ENCODE measurements at places on chromosomes 7 and 10. TPM values are rescaled to one million over a fixed set of nuclear protein-coding genes. Genes with fewer than 3 reads are reported as not detected.
A peak's percentile ranks its signal among the peaks of the same experiment; 100 is the strongest.

ADAM12 gene
- total RNA-seq: 361 TPM

HMX3 gene
- not detected for total RNA-seq

NPC1L1 gene
- total RNA-seq: not detected

WNT2 gene
- total RNA-seq: under 0.01 TPM

SEPTIN7 gene
- 191 TPM for total RNA-seq

OR2A12 gene
- total RNA-seq: not detected

CLDN12 gene
- 39.8 TPM for total RNA-seq

BTBD16 gene
- not detected for total RNA-seq

RP9 gene
- total RNA-seq: 10.3 TPM

MCM10 gene
- 2.4 TPM for total RNA-seq

DNA sequence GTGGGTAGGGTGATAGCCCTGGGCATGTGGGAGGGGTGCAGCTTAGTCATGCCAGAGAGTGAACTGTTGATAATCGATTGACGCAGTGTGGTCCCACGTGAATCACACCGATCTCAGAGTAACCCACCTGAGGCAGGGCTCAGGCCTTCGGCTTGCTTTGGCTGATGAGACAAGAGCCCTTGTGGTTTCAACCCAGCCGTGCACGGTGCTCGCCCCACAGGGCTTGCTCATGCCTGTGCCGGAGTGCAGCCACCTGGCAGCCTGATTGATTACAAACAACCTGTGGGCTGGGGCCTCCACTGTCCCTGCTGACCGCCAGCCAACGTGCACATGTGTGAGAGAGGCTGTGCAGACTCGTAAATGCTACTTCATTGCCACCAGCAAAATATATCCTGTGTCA, 144.9 kb upstream of the ADARB2 start:
- no peak overlapping the region for H3K4me3 ChIP-seq
- H3K27ac ChIP-seq: no peak overlapping the region
- H3K27me3 ChIP-seq: no peaks in the 10 kb centered on the region
- no peaks in the 10 kb centered on the region for H3K36me3 ChIP-seq

GRCh38 chr7:151008511-151009323, 15.6 kb downstream of the ATG9B start:
- H3K27ac ChIP-seq: no peak overlapping the region
- peaks cover under 1% of the 10 kb centered on the region for H3K27me3 ChIP-seq
- DNase-seq: peak; percentile 94
- H3K4me3 ChIP-seq: no peak overlapping the region
- H3K4me1 ChIP-seq: peaks cover 4% of the 10 kb centered on the region
- no peaks in the 10 kb centered on the region for H3K36me3 ChIP-seq

DNA sequence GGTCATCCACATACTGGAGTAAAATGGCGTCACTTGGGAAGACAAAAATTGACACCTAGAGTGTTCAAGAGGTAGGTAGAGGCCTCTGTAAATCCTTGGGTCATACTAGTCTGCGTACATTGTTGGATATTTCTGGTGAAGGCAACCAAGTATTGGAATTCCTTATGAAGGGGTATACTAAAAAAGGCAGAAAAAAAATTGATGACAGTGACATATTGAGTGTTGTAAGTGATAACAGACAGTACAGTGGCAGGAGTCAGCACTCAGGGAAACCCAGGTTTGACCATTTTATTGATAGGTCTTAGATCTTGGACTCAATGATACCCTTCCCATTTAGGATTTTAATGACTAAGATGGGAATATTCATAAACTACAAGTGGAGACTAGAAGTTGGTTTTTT, 359.1 kb upstream of the VSTM2A start:
- no peak for DNase-seq
- no peak overlapping the region for H3K27ac ChIP-seq
- H3K4me3 ChIP-seq: no peak overlapping the region
- no peaks in the 10 kb centered on the region for H3K4me1 ChIP-seq
- H3K27me3 ChIP-seq: no peaks in the 10 kb centered on the region

DNA sequence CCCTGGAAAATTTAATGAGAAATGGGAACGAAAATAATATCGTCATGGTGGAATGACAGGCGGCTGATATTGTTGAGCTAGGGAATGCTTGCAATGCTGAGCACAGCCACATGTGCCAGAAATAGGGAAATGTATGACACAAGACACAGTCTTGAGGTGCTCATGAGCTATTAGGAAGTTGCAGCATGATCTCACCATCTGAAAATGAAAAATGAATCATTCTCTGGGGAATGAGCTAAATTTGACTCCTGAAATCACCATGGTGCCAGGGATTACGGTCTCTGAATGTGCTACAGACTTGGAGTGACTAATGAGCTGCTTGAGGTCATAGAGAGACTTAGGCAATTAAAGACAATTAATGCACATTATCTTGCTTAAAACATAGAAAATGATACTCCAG, 845.0 kb downstream of the CNTNAP2 start:
- peak overlapping the region; percentile 6 for H3K4me3 ChIP-seq
- H3K36me3 ChIP-seq: no peaks in the 10 kb centered on the region
- peaks cover 10% of the 10 kb centered on the region for H3K4me1 ChIP-seq

GRCh38 chr7:8908889-8909288, 475.5 kb downstream of the NXPH1 start:
- no peak overlapping the region for H3K27ac ChIP-seq
- H3K4me1 ChIP-seq: no peaks in the 10 kb centered on the region
- no peaks in the 10 kb centered on the region for H3K27me3 ChIP-seq
- H3K4me3 ChIP-seq: no peak overlapping the region
- no peaks in the 10 kb centered on the region for H3K36me3 ChIP-seq

GRCh38 chr7:33806298-33807154, 98.8 kb upstream of the BMPER start:
- no peaks in the 10 kb centered on the region for H3K27me3 ChIP-seq
- DNase-seq: no peak
- no peaks in the 10 kb centered on the region for H3K36me3 ChIP-seq
- H3K4me1 ChIP-seq: peaks cover 40% of the 10 kb centered on the region
- no peak overlapping the region for H3K4me3 ChIP-seq

DNA sequence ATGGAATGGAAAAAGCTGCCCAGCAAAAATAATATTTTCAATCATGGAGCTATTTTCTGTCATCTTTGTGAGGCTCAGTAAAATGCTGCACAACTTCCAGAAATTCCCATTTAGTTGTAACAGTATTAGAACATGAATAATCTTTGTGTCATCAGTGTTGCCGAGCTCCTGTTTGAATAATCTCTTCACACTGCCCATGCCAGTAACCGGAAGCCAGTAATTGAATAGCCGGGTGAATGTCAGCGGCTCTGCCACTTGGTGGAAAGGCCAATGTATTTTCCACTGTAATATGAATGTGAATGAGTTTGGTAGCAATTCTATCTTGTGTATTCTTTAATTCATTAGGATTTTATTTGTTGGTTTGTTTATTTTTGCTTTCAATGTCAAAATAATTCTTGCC, 172.5 kb upstream of the INSYN2A start:
- H3K4me1 ChIP-seq: no peaks in the 10 kb centered on the region
- H3K27me3 ChIP-seq: no peaks in the 10 kb centered on the region
- no peak overlapping the region for H3K4me3 ChIP-seq
- peaks cover 7% of the 10 kb centered on the region for H3K36me3 ChIP-seq
- DNase-seq: no peak

DNA sequence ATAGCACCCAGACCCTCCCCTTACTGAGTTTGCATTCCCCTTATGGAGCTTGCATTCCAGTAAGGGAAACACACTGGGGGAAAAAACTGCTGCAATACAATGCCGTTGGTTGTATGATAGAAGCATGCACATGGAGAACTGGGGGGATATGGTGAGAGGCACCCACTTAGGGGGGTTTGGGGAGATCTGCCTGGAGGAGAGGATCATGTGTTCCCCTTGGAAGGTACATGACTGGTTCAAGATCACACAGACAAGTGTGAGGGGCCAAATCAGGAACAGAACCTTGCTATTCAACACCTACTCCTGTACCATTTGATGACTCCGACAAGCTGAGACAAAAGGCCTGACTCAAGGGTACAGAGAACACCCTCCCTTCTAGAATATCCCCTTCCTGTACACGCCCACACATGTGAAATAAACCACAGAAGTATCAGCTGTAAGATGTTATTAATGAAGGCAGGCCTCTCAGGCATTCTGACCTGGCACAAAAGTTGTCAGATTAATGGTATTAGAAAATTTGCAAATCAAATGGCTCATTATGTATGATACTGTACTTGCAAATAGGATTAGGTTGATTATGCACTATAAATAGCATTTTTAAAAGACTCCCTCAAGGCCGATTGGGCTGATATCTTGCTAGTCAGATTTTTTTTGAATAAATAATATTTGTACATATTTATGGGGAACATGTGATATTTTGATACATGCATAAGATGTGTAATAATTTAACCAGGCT, 122.2 kb downstream of the NPY start:
- H3K4me1 ChIP-seq: no peaks in the 10 kb centered on the region
- H3K36me3 ChIP-seq: no peaks in the 10 kb centered on the region
- no peak overlapping the region for H3K27ac ChIP-seq
- H3K4me3 ChIP-seq: no peak overlapping the region
- no peak for DNase-seq
- no peaks in the 10 kb centered on the region for H3K27me3 ChIP-seq

- H3K27ac ChIP-seq: no peak overlapping the region
- H3K36me3 ChIP-seq: no peaks in the 10 kb centered on the region
- no peak for DNase-seq
- H3K27me3 ChIP-seq: no peaks in the 10 kb centered on the region
- H3K4me1 ChIP-seq: no peaks in the 10 kb centered on the region
- H3K4me3 ChIP-seq: no peak overlapping the region
Observed at GRCh38 chr10:36388166-36388565, 737.2 kb upstream of the ANKRD30A start.

- no peak for DNase-seq
- H3K4me1 ChIP-seq: no peaks in the 10 kb centered on the region
- no peak overlapping the region for H3K27ac ChIP-seq
- peaks cover 98% of the 10 kb centered on the region for H3K36me3 ChIP-seq
- H3K4me3 ChIP-seq: no peak overlapping the region
- H3K27me3 ChIP-seq: no peaks in the 10 kb centered on the region
Observed at GRCh38 chr10:3159152-3159551, 13.4 kb downstream of the PITRM1 start.

- no peaks in the 10 kb centered on the region for H3K36me3 ChIP-seq
- H3K4me1 ChIP-seq: no peaks in the 10 kb centered on the region
- DNase-seq: no peak
- H3K27me3 ChIP-seq: no peaks in the 10 kb centered on the region
- no peak overlapping the region for H3K4me3 ChIP-seq
Observed at GRCh38 chr10:33818343-33818742, 483.9 kb upstream of the NRP1 start.

GRCh38 chr7:93047514-93048099, 70.2 kb downstream of the SAMD9 start:
- H3K27me3 ChIP-seq: no peaks in the 10 kb centered on the region
- peaks cover 17% of the 10 kb centered on the region for H3K4me1 ChIP-seq
- H3K4me3 ChIP-seq: no peak overlapping the region
- H3K27ac ChIP-seq: peak overlapping the region; percentile 36
- no peaks in the 10 kb centered on the region for H3K36me3 ChIP-seq

DNA sequence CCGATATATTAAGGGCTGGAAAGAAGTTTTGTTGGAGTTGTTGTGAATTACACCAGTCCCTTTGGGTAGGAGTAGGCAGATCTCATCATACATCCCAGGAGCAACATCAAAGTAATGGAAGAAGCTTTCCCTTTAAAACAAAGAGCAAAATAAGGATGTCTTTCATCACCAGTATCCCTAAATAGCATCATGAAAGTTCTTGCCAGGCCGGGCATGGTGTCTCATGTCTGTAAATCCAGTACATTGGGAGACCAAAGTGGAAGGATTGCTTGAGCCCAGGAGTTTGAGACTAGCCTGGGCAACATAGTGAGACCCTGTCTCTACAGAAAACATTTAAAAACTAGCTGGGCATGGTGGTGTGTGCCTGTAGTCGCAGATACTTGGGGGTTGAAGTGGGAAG, 38.7 kb downstream of the LRRC20 start:
- H3K27ac ChIP-seq: no peak overlapping the region
- no peaks in the 10 kb centered on the region for H3K27me3 ChIP-seq
- no peak for DNase-seq
- H3K36me3 ChIP-seq: no peaks in the 10 kb centered on the region
- no peaks in the 10 kb centered on the region for H3K4me1 ChIP-seq
- no peak overlapping the region for H3K4me3 ChIP-seq

DNA sequence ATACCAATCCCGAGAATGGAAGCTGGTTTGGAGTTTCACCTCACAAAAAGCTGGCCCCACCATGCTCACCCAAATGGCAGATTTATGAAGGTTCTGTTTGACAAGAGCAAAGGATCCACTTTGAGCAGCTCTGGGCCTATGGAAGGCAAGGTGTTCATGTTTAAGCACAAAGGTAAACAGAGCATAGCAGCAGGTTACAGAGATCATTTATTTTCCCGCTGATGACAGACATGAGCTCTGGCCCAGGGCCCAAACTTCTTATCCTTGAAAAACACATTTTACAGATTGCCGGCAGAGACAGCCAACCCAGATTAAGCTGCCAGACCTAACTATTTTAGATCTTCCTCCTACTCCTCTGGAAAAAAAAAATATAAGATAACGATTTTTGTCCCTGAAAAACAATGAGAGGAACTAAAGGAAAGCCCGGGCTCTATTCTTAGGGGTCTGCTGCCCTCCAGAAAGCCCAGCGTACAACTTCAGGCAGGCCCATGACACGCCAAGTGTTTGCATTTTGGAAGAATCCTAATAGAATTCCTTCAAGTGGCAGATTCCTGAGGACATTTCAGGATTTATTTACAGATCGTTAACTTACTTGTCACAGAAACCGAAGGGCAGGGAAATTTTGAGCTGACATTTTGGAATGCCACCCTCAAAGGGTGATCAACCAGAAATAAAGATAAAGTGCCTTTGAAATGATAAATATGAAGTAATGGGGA, 40.0 kb downstream of the SYPL1 start:
- H3K27me3 ChIP-seq: no peaks in the 10 kb centered on the region
- peaks cover 4% of the 10 kb centered on the region for H3K4me1 ChIP-seq
- no peaks in the 10 kb centered on the region for H3K36me3 ChIP-seq
- no peak overlapping the region for H3K4me3 ChIP-seq
- H3K27ac ChIP-seq: no peak overlapping the region

DNA sequence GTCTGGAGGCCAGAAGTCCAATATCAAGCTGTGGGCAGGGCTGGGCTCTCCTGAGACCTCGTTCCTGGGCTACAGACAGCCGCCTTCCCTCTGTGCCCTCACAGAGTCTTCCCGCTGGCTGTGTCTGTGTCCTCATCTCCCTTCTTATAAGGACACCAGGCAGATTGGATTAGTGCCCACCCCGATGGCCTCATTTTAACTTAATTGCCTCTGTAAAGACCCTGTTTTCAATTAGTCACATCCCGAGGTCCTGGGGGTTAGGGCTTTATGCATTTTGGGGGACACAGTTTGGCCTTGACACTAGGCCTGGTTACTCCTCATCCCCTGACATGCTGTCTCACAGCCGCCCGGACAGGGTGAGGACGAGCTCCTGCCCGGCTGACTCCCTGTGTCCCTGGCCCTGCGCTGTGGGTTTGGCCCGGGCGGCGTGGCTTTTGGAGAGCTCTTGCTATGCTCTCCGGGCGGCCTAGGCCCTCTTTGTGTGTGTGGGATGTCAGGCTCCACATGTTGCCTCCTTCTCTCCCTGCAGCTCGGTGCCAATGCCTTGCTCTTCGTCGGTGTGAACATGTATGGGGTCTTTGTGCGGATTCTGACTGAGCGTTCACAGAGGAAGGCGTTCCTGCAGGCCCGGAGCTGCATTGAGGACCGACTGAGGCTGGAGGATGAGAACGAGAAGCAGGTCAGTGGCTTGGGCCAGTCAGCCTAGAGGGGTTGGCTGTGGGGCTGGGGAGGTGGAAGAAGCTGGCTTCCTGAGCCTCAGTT, 18.2 kb downstream of the ADCY1 start:
- no peaks in the 10 kb centered on the region for H3K27me3 ChIP-seq
- no peak for DNase-seq
- H3K36me3 ChIP-seq: no peaks in the 10 kb centered on the region
- H3K4me1 ChIP-seq: no peaks in the 10 kb centered on the region

All from osteoblast (primary cell).